Stimulated activated CD8-positive, alpha-beta memory T cell treated with anti-CD3 and anti-CD28 coated beads, Interleukin-4, amount 100 ng/mL, for 1 hour (primary cell): ENCODE measurements at places on chromosomes 5 and 9.

GRCh38 chr5:157456301-157456700 is 3.7 kb upstream of the NIPAL4 start:
- DNase-seq: no peak

- DNase-seq: no peak
These were observed 2.9 kb downstream of the NR4A3 start for GRCh38 chr9:99824378-99825171.

- DNase-seq: no peak
These were observed 270.8 kb upstream of the ACTBL2 start for GRCh38 chr5:57753446-57753845.

GRCh38 chr5:5497152-5497788 is 74.8 kb downstream of the ICE1 start:
- no peak for DNase-seq

DNA sequence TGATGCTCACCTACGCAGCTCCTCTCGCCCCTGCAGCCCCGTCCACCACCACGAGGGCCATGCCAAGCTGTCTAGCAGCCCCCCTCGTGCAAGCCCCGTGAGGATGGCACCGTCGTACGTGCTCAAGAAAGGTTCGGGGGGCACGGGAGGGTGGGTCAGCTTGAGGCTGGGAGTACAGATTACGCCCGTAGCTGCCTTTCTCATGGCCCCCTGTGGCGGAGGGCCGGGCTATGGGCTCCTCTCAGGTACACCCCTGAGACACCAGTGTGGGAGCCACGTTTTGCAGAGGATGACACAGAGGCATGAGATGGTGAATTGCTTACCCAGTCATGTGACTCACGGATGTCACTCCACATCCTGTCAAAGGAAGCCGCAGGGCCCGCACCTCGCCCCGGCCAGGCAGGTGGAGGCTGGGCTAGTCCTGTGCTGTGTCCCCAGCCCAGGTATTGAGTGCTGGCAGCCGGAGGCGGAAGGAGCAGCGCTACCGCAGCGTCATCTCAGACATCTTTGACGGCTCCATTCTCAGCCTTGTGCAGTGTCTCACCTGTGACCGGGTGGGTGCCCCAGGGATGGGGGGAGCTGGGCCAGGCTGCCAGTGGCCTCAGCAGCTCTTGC is 33.7 kb downstream of the USP20 start:
- DNase-seq: peak; percentile 80

DNA sequence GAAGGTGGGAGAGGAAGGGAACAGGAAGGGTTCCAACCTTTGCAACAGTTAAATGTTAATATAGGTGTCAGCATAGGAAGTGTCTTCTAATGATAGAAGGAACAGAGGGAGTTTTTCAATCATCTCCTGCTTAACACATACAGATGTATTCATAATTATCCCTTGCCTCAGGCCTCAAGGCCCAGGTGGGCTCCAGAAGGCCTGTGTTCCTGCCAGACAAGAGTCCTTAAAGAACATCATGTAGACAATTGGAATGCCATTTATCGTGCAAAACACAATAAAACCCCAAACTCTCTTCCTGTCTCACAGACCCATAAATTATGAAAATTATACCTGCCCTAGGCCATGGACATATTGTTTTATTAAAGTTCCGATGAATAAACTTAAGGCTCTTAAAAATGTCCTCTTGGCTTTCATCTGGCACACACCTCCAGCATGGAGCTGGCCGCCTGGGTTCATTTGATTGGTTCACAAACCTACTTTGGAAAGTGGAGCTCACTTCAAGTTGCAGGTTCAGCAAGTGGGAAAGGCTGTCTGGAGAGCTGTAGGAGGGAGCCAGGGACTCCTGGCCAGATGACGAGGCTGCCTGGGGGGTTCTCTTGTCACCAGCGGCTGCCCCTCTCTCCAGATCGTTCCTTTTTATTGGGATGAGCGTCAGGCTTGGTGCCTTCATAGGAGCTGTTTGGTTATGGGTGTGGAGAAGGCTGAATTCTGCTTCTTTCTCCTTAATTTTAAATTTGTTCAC is 17.5 kb downstream of the SPRY4 start:
- no peak for DNase-seq

GRCh38 chr9:36029202-36029601 is 7.5 kb upstream of the RECK start:
- no peak for DNase-seq

DNA sequence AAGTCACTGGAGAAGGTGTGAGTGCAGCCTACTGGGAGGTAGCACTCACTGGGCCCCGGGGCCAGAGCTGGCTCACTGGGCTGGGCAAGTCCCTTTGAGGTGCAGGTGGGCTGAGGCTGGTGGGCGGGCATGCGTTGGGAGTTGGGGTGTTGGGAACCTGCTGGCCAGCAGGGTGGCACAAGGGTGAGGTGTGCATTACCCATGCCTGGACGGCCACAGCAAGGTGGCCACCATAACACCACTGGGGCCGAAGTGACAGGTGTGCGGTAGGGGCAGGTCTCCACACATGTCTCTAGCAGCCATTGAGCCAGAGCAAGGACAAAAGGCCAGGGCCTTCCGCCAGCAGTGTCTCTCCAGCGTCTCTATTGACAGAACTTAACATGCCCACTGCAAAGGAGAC is 22.6 kb downstream of the PRRT1B start:
- DNase-seq: no peak

GRCh38 chr5:137374110-137374714 is 124.9 kb downstream of the SPOCK1 start:
- DNase-seq: no peak

DNA sequence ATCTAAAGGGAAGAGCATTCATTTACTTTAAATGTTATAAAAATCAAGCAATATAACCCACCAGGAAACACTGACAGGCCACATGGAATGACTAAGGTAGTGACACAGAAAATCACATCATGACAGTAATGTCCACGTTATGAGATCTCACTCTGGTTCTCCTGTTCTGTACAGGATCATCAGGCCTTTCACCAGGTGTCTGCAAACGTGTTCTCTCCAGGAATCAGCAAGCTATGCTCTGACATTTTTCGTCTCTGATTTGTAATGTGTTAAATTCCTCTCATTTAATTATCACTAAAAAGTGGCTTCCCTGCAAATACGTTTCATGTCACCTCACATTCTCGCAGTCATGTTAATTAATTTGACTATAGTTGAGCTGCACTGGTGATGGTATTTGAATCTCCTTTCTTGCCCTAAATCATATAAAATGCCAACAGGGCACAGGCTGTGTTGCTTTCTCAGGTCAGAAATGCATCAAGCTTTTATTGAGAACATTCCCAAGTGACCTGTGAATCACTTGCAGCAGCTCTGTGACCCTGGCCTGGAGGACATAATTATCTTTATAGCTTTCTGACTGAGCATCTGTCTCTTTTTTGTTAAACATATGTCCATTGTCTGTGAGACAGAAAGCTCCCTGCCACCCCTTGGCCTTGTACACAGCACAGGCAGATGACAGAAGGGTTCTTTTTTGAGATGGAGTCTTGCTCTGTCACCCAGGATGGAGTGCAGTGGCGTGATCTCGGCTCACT is 196.2 kb downstream of the DIRAS2 start:
- no peak for DNase-seq

DNA sequence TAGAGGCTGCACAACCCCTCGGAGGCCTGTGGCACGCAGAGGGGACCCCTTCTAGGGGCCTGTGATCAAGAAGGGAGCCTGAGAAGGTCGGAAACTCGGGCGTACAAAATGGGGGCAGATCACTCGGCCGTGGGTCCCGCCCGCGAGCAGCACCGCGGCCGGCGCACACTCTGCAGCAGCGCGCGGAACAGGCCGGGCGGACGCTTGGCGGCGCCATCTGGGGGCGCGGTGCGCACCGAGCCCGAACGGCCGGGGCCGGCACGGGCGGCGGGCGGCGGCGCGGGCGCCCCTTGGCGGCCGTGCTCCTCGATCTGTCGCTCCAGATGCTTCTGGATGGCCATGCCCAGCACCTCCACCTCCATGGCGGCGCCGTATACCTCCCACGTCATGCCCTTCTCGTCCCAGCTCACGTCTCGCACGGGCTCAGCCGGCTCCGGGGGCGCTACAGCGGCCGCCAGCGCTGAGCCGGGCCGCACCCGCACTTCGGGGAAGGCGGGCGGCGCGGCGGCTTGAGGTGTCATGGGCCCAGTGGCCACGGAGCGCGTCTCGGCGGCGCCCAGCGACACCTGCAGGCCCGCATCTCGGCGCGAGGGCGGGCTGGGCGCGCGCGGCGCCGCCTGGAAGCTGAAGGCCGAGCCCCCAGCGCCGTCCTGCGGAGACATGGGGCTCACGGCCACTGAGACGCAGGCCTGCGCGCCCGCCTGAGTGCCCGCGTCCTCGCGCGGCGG is 13.1 kb downstream of the GPRIN1 start:
- DNase-seq: peak; percentile 15

GRCh38 chr5:160198841-160199409 is 30.4 kb upstream of the FABP6 start:
- no peak for DNase-seq

DNA sequence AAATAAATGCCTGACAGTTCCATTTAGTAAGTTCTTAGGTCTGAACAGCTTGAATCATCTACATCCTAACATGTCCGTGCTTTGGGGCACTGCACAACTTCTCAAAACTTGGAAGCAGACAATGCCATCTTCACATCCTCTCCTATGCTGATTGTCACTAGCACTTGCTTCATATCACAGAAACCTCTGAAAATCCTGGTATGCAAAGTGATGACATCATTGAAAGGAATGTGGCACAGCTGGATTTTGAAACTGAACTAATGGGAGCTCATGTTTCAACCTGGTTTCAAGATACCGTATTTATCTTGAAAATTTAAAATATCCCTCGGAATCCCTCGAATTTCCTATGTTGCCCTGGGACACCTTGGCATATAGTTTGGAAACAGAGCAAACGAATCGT is 490.2 kb upstream of the DAP start:
- DNase-seq: no peak
